ENCODE measurements at places on chromosomes 16 and 17.

- no peak for DNase-seq
These were observed 19.7 kb upstream of the C17orf107 start for GRCh38 chr17:4879601-4880000.

DNA sequence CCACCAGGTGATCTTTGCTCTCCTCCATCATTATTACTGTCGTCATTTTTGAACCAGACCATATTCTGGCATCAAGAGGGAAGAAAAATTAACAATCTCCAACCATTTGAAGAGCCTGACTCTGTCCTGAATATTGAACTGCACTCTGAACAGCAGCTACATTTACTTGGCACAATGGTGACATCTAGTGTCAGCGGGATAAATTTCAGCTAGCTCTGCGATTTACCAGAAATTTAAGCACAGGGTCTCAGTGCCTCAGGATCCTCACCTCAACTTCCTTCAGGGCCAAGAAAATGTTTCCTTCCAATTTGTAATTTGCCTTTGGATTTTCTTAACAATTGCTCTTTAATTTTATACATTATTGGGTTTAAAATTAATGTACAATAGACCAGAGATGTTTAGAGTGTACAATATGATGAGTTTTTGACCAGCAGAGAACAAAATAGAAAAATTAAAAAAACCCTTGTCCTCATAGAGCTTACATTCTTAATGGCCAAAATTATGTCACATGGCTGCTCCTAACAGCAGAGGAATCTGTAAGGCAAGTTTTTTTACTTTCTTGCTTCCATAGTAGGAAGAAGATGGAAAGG, 10.7 kb upstream of the ZNF19 start:
- DNase-seq = no peak

DNA sequence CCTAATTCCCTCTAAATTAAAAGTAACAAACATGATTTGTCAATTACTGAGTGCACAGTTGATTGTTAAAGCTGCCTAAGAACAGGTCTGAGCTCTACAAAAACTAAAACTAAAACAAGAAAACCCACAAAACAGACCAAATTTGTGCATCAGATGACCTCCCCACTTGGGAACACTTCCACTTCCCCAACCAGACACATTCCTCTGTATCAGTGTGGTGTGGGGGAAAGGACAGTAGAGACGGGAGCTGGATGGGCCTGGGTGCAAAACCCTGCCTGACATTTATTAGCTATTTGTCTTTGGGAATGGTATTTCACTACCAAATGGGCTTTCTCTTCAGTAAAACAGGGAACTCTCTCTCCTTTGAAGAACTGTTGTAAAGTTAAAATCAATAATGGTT, 29.8 kb downstream of the STAT3 start:
- DNase-seq = no peak

DNA sequence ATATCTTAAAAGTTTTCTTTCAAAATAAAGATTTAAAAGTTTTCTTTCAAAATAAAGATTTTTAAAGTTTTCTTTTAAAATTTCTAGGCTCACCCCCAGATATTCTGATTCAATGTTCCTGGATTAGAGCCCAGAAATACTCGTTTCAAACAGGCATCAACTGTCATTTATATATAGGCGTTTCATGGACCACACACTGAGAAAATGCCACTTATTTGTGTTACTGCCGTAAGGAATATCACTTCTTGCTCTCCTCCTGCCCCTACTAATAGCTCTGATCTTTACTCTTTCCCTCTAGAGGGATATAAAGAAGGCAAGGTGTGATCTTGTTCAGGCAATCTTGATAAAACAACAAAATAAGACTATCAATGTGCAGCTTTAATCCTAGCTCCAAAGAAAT, 1324.1 kb downstream of the CDH8 start:
- no peak for DNase-seq

- no peak for DNase-seq
These were observed 61.5 kb downstream of the MYOCD start for GRCh38 chr17:12727076-12727760.

- DNase-seq = no peak
These were observed 31.5 kb downstream of the ABCC12 start for GRCh38 chr16:48124266-48124665.

Measured in NCI-H1048 (cell line).